ENCODE measurements at places on chromosomes 3 and 15.
A peak's percentile ranks its signal among the peaks of the same experiment; 100 is the strongest.

- no peak overlapping the region for H3K4me3 ChIP-seq
- H3K4me1 ChIP-seq = no peaks in the 10 kb centered on the region
- no peak for DNase-seq
- no peaks in the 10 kb centered on the region for H3K36me3 ChIP-seq
- no peak overlapping the region for H3K27ac ChIP-seq
These were observed 136.7 kb upstream of the ADAMTS9 start for GRCh38 chr3:64824394-64824909.

- no peaks in the 10 kb centered on the region for H3K27me3 ChIP-seq
- H3K4me1 ChIP-seq = no peaks in the 10 kb centered on the region
- H3K27ac ChIP-seq = no peak overlapping the region
These were observed 84.3 kb downstream of the HERC1 start for GRCh38 chr15:63749330-63749942.

DNA sequence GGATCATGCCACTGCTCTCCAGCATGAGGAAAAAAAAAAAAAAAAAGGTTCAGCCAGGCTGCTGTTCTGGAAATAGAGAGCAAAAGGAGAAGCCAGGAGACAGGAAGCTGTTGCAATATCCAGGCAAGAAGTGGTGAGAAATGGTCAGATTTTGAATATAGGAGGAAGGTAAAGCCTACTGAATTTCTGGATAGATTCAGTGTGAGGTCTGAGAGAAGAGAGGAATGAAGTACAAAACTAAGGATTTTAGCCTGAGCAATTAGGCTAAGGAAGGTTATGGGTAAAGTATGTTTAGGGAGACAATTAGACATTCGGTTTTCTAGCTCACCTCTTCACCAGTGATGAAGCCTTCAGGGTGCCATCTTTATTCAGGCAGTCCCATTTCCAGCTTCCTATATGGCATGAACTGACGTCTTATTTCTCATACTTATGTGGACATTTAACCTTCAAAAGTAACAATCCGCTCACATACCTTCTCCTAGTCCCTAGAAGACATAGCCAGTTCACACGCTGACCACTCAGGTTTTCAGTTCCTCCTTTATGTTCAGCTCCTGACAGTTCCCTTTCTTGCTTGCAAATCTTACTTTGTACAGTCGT, 57.2 kb downstream of the KIF9 start:
- H3K27me3 ChIP-seq = no peaks in the 10 kb centered on the region
- H3K4me3 ChIP-seq = no peak overlapping the region
- H3K27ac ChIP-seq = no peak overlapping the region
- H3K36me3 ChIP-seq = no peaks in the 10 kb centered on the region

GRCh38 chr3:177060492-177060891, 136.8 kb downstream of the TBL1XR1 start:
- H3K4me3 ChIP-seq = no peak overlapping the region
- DNase-seq = no peak
- H3K27me3 ChIP-seq = no peaks in the 10 kb centered on the region
- peaks cover 21% of the 10 kb centered on the region for H3K36me3 ChIP-seq

GRCh38 chr3:64634417-64634816, 53.4 kb downstream of the ADAMTS9 start:
- no peaks in the 10 kb centered on the region for H3K4me1 ChIP-seq
- no peak for DNase-seq
- no peaks in the 10 kb centered on the region for H3K36me3 ChIP-seq

DNA sequence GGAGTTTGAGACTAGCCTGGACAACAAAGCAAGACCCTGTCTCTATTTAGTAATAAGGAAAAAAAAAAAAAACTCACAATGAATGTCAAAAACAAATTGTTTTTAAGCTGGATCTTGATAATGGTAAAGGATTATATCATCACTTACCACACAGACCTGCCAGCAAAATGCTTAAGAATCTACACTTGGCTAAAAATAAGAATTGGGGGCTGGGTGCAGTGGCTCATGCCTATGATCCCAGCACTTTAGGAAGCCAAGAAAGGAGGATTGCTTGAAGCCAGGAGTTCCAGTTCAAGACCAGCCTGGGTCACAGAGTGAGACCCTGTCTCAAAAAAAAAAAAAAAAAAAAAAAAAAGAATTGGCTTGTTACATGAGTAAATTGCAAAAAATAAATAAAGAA, 31.0 kb downstream of the ACAP2 start:
- no peaks in the 10 kb centered on the region for H3K27me3 ChIP-seq
- peaks cover 10% of the 10 kb centered on the region for H3K36me3 ChIP-seq
- peaks cover 57% of the 10 kb centered on the region for H3K4me1 ChIP-seq
- DNase-seq = no peak

DNA sequence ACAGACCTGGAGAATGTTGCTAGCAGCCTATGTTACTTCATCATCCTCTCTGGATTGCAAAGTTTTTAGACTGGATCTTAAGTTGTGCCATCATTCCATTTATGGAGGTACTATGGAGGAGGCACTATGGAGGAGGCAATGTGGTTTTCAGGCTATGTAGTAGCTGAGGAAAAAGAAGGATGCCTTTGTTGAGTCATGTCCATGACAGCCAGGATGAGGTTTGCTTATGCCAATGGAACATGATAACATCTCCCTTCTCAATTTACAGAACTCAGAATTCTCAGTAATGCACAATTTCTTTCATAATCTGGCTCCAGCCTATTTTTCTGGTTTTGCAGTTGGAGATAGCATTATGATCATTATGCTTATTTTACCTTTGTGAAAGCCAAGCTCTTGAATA, 65.9 kb upstream of the TMEM108 start:
- no peaks in the 10 kb centered on the region for H3K4me1 ChIP-seq
- no peaks in the 10 kb centered on the region for H3K36me3 ChIP-seq
- no peak overlapping the region for H3K4me3 ChIP-seq
- DNase-seq = no peak
- no peak overlapping the region for H3K27ac ChIP-seq
- peaks cover 5% of the 10 kb centered on the region for H3K27me3 ChIP-seq

DNA sequence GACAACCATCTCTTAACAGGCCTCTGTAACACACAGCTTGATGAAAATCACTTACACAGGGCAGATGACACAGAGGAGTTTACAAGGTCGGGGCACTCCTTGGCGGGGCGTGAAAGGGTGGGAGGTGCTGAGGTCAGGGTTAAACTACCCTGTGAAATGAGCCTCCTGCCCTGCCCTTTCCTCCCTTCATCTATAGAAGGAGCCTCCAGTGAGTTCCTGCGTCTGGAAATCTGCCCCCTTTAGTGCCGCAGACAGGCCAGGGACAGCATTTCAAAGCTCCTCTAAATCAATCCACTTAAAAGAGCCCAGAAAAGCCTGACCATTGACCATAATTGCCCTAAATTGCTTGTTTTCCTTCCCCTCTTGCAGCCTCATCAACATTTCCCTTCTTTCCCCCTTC, 1.9 kb downstream of the ROBO1 start:
- no peaks in the 10 kb centered on the region for H3K4me1 ChIP-seq

GRCh38 chr3:10198761-10199649, 34.3 kb downstream of the IRAK2 start:
- H3K27ac ChIP-seq = peak overlapping the region; percentile 98
- DNase-seq = peak; percentile 91
- no peaks in the 10 kb centered on the region for H3K27me3 ChIP-seq
- peak overlapping the region; percentile 22 for H3K4me3 ChIP-seq

DNA sequence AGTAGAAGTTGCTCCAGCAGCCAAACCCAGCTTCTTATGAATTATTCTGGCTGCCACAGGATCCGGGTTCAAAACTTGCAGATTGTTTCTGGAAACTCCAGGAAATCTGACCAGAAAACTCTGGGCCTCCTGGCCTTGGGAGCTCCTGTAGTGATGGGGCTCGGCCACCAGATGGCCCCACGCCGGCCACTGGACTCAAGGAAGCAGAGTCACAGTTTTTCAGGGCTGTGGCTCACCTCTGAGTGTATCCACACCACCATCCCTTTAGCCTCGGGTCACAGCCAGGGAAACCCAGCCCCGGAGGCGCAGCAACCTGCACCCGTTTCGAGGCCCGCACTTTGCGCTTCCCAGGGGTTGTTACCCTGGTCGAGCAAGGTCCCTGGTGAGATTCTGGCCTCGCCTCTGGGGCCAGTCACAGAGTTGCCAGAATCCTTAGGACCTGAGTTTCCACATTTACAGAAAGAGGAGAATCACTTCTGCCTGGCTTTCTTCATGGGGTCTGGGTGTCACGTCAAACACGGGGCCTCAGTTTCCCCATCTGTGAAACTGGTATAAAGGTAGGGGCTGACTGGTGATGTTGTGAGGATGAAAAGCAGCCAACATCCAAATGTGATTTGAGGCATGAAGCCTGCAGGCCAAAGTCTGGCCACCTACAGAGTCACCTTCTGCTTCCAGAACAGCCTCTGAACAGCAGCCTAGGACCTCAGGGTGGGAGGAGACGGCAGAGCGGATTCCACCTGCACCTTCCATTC, 53.5 kb upstream of the LCTL start:
- no peaks in the 10 kb centered on the region for H3K36me3 ChIP-seq
- peak; percentile 61 for DNase-seq
- H3K27ac ChIP-seq = no peak overlapping the region
- peaks cover 20% of the 10 kb centered on the region for H3K27me3 ChIP-seq
- no peak overlapping the region for H3K4me3 ChIP-seq

DNA sequence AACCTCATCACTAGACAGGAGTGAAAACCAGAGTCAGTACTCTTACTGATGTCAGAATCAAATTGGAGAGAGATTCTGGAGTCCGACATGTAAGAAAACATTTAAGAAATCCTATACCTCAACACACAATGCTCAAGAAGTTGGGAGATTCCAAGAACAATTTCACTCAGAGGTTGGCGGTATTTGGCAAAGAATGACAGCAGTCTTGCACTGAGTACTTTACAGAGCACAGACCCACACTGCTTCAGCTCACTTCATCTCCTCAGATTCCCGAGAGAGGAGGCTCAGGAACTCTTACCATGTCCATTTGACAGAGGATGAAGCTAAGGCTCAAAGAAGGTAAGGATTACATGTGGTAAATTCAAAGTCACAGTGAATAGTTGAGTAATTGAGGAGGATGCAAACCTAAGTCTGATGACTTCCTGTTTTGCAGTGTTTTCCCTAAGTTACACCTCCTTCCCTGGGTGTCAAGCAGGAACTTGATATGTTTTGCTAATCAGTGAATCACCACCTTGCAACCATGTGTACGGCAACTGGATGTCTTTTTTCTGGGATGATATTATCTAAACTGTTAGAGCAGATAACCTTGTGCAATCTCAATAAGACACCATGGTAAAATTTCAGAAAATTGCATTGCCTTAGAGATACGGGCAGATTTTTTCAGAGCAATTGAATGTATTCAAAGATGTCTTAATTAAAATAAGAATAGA, 61.3 kb upstream of the MME start:
- H3K4me1 ChIP-seq = no peaks in the 10 kb centered on the region
- H3K36me3 ChIP-seq = no peaks in the 10 kb centered on the region
- DNase-seq = no peak

DNA sequence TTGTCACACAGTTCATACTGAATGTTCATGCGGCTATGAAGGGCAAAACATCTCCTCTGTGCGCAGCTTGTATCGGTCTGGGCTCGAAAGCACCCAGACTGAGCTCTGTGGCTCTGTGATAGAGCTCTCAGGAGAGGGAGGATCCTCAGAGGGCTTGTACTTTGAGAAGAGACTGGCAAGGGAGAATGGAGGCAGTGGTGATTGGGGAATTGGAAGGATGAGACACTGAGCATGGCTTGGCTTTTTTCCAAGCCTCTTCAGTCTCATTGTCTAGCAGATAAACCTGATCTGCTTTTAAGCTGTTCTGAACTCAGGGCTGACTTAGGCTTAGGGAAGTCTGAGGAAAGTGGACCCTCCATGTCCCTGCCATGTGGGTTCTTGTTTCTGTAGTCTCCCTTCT, 43.0 kb downstream of the RAD54L2 start:
- peaks cover 8% of the 10 kb centered on the region for H3K36me3 ChIP-seq
- H3K4me1 ChIP-seq = peaks cover 10% of the 10 kb centered on the region
- no peak for DNase-seq
- no peak overlapping the region for H3K27ac ChIP-seq

DNA sequence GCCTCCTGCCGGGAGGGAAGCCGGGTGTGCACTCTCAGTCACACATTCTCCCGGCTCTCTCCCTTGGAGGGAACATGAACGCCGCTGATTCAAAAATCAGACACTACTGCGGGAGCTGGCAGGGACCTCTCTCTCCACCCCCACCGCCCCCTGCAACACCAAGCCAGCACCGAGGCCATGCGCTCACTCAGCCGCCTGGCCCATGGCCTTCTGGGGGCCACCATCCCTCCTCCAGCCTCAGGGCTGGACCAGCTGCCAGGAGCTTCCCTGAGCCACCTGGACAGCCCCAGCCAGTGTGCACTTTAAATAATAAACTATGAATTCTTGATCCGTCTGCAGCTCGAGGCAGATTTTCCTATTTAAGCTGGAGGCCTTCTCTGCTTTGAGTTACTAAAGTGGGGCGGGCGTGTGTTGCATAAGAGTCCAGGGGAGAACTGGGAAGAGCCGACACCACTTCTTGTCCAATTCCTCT, 30.6 kb downstream of the ADAMTS17 start:
- no peaks in the 10 kb centered on the region for H3K27me3 ChIP-seq
- H3K36me3 ChIP-seq = peaks cover 17% of the 10 kb centered on the region
- peaks cover 5% of the 10 kb centered on the region for H3K4me1 ChIP-seq
- no peak overlapping the region for H3K27ac ChIP-seq

DNA sequence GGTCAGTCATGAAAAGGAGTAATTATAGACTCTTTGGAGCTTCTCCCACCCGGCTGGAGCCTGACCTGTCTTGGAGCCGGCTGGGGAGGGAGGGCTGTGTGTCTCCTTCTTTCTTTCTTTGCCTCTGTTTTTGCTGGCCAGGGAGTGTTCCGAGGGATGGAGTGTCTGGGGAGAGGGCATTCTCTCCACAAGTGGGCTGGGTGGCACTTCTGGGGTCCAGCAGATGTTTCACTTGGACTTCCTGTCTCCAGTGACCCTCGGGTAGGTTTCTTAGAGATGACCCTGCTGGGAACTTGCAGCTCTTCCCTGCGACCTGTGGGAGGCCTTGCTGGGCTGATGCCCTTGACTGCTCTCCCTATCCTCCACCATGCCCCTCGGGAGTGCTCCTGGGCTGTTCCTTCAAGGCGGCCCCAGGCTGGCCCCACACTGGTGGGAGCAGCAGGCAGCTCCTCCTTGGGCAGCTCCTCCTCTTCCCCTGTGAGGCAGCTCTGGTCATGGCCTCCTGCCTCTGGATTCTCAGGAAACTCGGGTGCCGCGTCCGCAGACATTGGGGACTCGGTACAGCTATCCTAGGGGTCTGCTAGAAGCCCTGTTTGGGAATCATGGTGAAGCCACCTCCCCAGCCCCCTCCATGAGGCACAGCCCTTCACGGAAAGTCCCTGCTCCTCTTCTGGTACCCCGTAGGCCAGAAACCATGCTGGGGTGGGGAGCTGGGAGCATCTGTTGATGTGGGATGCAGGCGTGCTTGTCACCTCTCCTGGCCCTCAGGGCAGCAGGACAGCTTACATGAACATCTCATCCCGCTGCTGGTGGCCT, 44.9 kb downstream of the APBA2 start:
- H3K27me3 ChIP-seq = no peaks in the 10 kb centered on the region
- H3K36me3 ChIP-seq = peaks cover 9% of the 10 kb centered on the region
- no peak for DNase-seq
- H3K27ac ChIP-seq = no peak overlapping the region
- H3K4me1 ChIP-seq = peaks cover 33% of the 10 kb centered on the region

- peaks cover 2% of the 10 kb centered on the region for H3K4me1 ChIP-seq
- no peak overlapping the region for H3K27ac ChIP-seq
- H3K27me3 ChIP-seq = no peaks in the 10 kb centered on the region
- no peak for DNase-seq
These were observed 164.8 kb upstream of the BHLHE40 start for GRCh38 chr3:4814305-4814903.

All from activated naive CD4-positive, alpha-beta T cell treated with anti-CD3 and anti-CD28 coated beads for 36 hours (primary cell).